ENCODE measurements at places on chromosomes 7 and 10.

DNA sequence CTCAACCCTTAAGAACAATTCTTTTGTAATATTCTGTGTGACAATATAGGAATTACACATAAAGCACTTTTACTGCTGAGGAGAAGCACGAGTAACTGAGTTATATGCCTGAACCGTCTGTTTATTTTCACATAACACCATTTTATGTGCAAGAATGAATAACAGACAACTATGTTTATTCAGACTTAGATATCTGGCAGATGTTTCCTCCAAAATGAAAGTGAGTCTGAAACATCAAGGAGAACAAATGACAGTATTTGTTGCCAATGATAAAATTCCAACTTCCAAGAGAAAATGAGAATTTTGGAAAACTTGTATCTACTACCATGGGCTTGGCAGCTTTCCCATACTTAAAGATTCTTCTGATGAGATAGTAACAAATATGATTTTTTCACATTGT, 51.4 kb downstream of the DNMBP start:
- no peak for DNase-seq

- DNase-seq = no peak
Observed at GRCh38 chr10:21002091-21002878, 105.2 kb upstream of the NEBL start.

DNA sequence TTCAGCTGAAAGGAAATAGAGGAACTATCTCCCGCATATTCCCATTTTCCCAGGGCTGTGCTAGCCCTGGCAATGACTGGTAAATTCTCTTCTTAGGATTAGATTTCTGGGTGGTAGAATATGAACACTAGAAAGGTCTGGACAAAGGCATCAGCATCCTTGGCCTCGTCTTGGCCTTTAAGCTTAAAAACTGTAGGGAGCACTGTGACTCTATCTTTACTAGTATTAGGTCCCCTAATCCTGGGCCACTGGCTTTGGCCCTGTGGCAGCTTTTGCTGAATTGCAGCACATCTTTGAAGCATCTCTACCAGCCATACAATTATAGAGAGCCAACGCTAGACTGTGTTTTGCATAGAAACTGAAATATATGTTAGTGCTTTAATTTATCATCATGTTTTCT, 41.5 kb upstream of the EBLN1 start:
- no peak for DNase-seq

GRCh38 chr7:2602406-2603043, 29.3 kb upstream of the TTYH3 start:
- no peak for DNase-seq

GRCh38 chr7:33423646-33424020, 294.3 kb downstream of the BBS9 start:
- no peak for DNase-seq

- no peak for DNase-seq
Observed at GRCh38 chr7:81317741-81318140, 398.9 kb upstream of the SEMA3C start.

GRCh38 chr7:110373416-110373815, 717.5 kb upstream of the LRRN3 start:
- peak; percentile 17 for DNase-seq

DNA sequence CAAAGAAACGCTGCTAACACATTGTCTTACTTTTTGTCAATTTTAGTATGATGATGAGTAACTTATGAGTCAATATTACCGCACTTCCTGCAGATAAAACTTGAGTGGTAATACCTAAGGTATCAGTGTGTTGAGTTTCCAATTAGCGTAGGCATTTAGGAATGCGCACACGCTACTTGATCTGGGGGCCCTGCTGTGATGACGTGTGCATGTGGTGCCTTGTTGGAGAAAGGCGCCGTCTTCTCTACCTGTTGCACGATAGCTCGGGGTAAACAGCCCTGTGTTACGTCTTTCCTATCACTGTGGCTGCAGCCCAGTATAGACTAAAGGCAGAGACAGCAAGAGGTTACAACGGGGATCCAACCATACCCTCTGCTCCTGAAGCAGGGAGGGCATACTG, 476.8 kb upstream of the ADARB2 start:
- no peak for DNase-seq

DNA sequence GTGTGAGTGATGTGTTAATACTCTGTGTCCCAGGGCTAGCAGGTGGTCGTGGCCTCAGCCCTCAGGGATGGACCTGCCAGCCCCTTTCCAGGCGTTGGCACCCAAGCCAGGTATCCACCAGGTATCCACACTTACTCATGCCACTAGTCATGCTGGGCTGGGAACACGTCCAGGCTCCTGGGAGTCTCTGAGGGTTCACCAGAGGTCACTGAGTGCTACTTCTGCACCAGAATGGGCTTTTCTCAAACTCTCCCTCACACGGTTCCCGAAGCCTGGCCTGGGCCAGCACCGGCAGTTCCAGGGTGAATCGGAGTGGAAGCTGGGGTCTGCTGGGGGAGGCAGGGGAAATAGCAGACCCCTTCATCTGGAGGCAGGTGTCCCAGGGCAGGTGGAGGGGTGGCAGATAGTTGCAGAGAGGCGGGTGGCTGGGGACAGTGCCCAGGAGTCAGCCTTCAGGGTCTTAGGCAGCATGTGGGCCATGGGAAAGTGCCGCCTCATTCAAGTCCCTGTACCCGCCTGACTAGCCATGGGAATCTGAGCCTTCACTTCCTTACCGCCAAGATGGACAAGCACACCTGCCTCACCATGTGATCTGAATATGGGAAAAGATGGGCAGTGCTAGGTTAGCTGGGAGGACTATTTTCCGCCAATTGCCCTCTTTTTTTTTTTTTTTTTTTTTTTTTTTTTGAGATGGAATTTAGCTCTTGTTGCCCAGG, 95.5 kb upstream of the GTF2I start:
- no peak for DNase-seq

DNA sequence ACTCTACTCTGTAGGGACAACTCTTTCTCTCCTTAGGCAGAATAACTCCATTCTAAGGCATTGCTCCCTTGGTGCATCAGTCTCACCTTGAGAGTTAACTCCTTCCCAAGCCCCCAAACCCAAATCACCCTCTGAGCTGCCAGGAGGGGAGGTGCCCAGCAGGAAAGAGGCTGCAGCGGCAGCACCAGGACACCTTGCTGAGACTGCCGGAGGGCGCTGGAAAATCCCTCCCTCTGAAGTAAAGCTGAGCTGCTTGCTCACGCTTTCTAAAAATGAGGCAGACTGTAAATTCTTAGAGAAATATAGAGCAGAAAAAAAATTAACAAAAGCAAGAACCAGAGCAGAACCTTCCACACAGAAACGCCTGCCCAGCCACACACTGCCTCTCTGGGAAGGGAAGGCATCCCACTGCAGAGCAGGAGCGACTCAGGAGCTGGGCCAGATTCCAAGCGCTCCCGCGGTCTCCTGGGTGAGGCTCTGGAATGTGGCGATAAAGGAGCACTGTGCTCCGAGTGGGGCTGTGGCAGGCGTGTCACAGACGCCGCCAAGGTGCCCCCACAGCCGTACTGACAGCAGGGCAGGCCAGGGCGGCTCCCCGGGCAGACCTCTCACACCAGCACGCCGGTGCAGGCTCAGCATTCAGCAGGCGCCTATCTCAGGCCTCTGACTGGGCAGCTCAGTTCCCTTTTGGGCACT, 202.1 kb downstream of the TNS3 start:
- DNase-seq = no peak

DNA sequence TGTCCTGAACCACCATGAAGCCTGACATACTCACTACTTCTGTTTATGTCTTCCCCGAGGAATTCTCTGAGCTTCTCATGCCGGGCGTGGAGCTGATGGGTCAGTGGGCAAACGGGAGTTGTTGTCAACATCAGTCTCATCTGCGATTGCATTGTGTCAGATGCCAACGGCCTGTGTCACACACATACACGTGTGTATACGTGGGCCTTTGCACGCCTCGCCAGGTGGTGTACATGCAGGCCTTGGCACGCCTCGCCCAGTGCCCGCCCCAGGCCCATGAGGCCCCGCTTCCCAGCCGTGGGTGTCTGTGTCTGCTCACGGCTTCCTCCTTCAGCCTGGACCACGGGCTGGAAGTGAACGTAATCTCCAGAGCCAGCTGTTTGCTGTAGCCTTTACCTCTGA, 7.5 kb upstream of the CSGALNACT2 start:
- DNase-seq = no peak

All from NCI-H1105 treated with DMSO at 0.1 percent for 48 hours (cell line).